NCI-H2107 (cell line): ENCODE measurements at places on chromosomes 12 and 14.
A peak's percentile ranks its signal among the peaks of the same experiment; 100 is the strongest.

DNA sequence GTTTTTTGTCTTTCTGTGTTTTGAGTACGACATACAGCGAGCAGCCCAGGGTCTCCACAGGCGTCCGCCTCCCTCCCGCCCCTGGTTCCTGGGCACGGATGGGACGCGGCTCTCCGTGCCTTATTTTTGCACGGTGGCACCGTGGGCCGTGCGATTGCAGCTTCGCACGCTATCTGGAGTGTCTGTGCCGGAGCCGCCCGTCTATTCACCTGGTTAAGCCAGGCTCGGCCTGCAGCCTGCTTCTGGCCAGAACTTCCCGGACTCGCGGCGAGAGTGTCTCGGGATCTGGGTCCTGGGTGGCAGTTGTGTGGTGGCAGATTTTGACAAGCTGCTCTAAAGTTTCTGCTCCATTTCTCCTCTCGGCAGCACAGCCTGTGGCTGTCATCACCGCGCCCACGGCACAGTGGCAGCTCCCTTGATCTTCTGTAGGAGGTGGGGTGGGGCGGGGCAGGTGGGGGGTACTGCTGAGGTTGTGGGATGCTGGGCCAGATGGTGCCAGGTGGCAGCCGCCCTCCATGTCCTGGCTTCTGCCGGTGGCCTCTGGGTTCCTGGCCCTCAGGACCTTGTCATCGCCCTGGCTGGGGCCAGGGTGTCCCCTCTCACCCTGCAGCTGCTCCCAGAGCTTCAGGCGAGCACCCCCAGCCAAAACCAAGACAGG lies 2.9 kb downstream of the MMP17 start:
- DNase-seq, result no peak

- no peak for DNase-seq
These were observed 53.9 kb downstream of the DNAH10 start for GRCh38 chr12:123815968-123816367.

GRCh38 chr14:91835920-91836843 lies 31.2 kb downstream of the TC2N start:
- DNase-seq, result peak; percentile 30

GRCh38 chr12:18923721-18924120 lies 185.8 kb downstream of the CAPZA3 start:
- no peak for DNase-seq

GRCh38 chr12:13005649-13006048 lies 5.6 kb upstream of the HEBP1 start:
- no peak for DNase-seq

GRCh38 chr14:67487937-67488893 lies at the start of gene TMEM229B:
Gene TMEM229B, minus strand, starts transcription at chr14:67488721. Its CDS starts 14,798 bp downstream, at chr14:67473923.
- no peak for DNase-seq

DNA sequence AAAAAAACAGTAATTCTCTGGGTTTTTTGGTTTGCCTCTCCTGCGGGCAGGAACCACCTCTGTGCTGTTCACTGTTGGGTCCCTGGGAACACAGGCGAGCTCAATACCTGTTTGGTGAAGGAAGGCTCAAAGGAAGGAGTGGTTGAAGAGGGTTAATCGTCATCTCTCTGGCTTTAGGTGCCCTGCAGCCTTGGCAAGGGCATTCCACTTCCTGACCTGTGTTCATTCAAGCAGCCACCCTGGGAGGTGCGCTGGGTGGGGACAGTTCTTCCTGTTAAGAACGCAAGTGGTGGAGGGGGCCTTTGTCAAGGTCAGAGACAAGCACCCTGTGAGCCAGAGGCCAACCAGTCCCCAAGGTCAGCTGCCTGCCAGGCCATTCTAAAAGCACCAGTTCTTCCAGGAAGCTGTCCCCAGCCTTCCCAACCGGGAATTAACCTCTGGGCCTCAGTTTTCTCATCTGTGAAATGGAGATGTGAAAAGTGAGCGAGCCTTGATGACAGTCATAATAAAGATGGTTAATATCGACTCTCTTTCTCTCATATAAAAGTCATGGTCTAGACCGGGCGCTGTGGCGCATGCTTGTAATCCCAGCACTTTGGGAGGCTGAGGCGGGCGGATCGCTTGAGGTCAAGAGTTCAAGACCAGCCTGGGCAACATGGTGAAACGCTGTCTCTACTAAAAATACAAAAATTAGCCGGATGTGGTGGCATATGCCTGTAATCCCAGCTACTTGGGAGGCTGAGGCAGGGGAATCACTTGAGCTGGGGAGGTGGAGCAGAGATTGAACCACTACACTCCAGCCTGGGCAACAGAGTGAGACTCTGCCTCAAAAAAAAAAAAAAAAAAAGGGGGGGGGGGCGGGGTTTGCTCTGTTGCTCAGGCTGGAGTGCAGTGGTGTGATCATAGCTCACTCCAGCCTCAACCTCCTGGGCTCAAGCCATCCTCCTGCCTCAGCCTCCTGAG lies 6.1 kb downstream of the RHOF start:
- no peak for DNase-seq

- no peak for DNase-seq
These were observed 47.6 kb upstream of the RBM19 start for GRCh38 chr12:114013575-114014345.

GRCh38 chr12:68876461-68876860 lies 56.5 kb downstream of the CPM start:
- DNase-seq, result no peak

DNA sequence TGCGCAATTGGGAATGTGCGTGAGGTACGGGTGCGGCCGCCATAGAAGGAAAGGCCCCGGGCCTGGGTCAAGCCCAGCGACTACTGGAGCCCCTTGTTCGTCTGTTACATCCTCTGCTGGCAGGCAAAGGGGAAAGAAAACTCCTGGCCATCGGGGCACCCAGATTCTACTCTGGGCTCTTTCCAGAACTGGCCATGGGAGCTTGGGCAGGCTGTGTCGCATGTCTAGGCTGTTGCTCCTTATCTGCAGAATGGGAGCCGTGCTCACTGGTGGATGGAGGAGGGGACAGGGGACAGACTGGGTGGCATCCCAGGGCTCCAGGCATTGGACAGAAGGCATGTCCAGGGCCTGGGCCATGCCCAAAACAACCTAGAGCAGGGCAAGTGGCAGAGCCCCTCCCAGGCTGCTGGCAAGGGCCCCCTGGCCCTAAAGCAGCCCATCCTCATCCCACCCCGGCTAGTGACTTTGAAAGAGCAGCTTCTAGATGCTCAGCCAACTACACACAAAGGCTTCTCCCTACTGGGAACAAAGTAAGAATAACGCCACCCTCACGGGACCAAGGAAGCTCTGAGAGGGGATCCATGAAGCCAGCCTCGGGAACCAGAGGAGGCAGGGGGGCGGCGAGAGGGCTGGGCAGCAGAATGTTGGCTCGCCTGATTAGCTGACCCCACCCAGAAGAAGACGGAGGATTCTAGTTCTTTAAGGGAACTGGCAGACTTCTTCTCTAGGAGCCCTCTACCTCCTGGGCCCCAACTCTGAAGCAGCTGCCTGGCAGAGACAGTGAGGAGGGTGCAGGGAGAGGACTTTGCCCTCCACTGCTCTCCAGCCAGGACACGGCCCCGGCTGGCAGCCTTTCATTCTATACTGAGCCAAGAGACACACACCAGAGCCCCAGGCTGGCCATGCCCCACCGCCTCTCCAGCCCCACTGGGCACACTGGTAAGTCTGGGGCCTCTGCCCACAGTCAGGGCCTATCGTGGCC lies 96.8 kb downstream of the SINHCAF start:
- DNase-seq, result no peak

GRCh38 chr12:13376610-13377373 lies 180.3 kb downstream of the EMP1 start:
- DNase-seq, result no peak

- no peak for DNase-seq
These were observed 52.1 kb downstream of the EIF2S3B start for GRCh38 chr12:10557766-10558165.

DNA sequence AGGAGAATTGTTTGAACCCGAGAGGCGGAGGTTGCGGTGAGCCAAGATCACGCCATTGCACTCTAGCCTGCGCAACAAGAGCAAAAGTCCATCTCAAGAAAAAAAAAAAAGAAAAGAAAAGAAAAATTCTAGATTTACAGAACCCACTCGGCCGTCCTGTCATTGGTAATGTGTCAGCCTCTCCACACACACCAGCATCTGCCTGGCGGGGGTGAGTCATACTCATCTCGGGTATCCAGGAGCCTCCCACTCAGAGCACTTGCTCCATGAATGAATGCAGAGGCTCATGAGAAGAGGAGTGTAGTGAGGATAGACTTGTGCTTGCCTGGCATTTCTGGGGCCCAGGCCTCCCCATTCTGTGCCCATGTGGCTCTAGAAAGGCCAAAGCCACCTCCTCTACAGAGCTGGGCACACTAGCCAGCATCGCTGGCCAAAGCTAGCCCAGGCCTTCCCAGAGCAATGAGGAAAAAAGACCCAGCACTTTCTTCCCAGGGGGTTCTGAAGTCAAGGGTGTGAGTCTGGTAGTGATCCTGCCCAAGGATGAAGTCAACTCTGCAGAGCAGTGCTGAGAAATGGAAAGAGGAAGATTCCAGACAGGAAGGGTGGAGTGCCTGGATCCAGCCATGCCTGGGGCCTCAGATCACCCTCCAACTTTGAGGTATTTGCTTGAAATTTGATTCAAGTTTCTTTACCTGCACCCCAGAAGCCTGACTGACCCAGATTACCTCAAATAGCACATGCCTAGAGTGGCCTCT lies 31.2 kb upstream of the KLC1 start:
- peak; percentile 52 for DNase-seq

DNA sequence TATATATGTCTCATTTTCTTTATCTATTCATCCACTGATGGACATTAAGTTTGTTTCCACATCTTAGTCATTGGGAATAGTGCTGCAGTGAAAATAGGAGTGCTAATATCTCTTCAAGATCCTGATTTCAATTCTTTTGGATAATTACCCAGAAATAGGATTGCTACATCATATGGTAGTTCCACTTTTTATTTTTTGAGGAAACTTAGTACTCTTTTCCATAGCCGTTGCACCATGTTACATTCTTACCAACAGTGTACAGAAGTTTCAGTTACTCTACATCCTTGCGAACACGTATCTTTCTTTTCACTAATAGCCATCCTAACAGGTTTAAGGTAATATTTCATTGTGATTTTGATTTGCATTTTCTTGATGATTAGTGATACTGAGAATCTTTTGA lies 29.8 kb downstream of the TESPA1 start:
- no peak for DNase-seq

DNA sequence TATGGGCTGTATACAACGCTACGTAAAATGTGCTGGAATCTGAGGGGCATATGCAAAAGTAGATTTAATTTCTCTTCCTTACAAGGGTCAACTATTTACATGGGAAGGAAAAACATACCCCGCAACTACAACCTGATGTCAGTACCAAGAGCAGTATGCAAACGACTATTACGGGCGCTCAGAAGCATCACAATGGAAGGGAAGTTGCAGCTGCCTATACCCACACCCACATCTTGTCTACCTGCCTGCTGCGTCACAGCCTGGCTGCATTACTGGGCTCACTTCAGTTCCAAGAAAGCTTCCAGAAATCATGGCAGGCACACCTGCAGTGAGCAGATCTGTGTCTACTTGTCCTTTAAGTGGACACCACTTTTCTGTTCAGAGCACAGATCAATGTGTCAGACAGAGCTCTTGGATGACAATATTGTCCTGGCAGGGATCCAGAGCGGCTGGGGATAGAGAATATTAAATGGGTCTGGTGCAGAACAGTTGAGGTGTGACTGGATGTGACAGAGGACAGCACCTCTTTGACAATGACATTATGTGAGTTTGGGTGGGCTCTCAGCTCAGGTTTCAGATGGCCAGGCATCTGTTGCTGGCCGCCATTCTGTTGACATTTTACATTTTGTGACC lies 41.5 kb upstream of the GNG2 start:
- no peak for DNase-seq

DNA sequence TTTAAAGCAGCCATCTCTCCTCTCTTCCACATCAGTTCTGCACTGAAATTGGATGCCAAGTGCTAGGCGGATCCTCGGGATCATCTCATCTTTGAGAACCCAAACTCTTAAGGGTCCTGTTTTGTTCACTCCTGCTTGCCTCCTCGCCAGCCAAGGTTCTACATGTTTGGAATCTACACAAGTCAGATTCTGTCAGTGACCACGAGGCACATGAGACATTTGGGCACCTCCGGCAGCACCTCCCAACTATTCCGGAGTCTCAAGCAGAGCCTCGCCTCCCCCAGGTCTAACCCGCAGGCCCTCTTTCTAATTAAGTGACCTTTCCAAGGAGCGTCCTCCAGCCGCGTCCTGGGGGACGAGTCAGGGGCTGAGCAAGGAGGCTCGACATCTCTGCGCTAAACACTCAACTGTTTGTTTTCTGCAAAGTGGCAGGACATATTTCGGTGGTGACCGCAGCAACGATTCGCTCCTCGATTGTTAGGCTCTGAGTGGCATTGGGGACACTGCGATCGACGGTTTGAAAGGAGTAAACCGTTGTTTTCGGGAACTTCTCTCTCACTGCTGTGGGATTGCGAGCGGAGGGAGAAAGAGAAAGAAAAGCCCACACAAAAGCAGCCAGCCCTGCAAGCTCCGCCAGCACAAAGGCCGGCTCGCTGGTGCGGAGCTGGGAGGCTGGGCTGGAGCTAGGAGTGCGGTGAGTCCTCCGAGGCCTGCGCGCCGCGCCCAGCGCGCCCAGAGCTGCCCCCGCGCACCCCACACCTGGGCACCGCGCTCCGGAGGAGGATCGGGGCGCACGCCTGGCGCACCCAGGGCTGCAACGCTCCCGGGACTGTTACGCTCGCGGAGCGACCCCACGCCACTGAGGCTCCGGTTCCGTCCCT lies 640 bp downstream of the ARMH4 start:
- peak; percentile 24 for DNase-seq

GRCh38 chr14:54743382-54743781 lies 159.2 kb downstream of the GCH1 start:
- DNase-seq, result no peak

GRCh38 chr12:91774434-91774921 lies 371.2 kb downstream of the BTG1 start:
- DNase-seq, result no peak

GRCh38 chr14:51908086-51908485 lies 47.7 kb downstream of the GNG2 start:
- DNase-seq, result no peak

DNA sequence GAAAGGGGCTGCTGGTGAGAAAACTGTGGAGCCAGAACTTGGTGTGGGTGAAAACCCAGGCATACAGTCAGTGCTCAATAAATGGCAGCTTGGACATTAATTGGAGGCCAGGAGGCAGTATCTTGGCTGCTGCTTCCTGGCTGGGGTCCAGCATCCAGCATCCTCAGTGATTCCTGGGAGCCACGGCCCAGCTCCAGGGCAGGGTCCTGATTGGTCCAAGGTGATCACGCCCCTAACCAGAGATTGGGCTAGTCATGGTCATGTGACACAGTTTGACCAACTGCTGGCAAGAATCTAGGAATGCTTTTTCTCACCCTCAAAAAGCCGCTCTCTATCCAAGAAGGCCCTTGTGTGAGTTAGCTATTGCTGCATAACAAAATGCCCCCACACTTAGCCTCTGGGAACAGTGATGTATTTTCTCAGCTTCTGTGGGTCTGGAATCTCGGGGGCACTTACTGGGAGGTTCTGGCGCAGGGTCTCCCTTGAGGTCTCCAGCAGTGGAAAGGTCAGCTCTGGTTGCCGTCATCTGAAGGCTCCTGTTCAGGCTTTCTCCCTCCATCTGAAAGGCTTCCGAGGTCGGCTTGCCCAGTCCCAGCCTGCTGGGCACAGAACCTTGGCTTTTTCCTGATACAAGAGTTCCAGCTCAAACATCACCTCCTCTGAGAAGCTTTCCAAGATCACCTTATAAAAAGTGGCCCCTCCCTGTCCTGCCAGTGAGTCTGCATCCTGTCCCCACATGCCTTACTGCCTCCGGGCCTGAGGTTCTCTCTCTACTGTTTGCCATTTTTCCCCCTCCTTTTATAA lies 119.2 kb upstream of the NCOR2 start:
- no peak for DNase-seq
